ENCODE measurements at places on chromosomes 7 and 10.

GRCh38 chr10:63899673-63900300 lies 378.6 kb downstream of the REEP3 start:
- DNase-seq: no peak

DNA sequence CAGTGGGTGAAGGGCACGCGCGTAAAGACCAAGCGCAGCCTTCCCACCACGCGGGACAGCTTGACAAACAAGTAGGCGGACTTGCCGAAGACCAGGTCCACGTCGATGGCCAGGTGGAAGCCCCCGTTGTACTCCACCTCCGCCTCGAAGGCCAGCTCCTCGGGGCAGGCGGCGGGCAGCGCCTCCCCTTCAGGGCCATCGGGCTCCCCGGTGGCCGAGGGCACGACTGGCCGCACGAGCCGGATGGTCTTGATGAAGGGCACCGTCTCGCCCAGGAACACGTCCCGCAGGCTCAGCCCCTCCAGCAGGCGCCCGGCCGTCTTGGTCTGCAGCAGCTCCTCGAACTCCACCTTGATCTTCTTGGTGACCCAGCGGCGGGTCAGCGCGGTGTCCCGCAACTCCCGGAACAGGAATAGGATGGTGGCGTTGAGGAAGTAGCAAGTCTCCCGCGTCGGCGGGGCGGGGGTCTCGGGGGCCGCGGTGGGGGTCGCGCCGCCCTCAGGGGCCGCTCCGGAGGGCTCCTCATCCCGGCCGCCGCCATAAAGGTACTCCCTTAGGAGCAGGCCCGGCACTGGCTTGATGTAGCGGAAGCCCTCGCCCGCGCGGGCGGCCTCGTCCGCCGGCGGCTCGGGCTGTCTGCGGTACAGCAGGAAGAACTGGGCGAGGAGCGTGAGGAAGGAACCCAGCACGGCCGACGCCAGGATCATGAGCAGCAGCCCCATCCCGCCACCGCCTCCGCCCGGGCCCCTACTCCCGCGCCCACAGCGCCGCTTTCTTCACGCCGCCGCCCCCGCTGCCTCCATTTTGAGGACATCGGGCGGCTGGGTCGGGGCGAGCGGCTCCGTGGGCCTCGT lies 507 bp downstream of the PDZD8 start:
- DNase-seq: peak; percentile 25

DNA sequence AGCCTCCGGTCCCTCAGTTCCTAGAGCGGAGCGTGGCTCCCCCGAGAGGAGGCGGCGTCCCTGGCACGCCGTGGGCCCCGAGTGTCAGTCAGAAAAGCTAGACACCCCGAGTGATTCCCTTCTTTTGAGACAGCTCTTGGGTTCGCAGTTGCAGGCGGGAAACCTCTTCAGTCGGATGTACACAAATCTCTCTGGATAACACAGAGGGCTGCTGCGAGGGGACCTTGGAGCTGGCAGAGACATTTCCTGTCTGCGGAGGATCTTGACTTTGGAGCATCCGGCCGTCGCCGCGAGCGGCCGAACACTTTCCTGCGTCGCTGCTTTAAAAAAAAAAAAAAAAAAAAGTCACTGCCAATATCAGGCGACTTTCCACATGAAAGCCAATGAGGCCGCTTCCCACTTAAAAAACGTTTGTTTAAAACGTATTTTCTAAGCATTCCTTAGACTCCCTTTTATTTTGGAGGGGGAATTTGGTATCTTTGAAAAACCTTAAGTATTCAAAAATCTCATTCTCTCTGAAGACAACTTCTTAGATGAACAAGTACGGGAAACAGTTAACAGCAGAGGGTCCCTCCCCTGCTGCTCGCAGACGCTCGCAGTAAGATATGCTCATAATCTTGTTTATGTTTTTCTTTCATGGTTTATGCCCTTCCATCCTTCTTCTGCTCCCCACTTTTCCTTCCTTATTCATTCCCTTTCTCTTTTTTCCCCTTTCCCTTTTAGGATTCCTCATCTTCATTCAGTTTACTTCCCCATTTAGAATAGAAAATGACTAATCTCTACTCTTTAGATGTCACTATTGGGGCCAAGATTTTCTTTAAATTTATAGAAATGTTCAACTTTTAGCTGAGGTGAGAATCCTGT lies 10.0 kb downstream of the HHEX start:
- no peak for DNase-seq

GRCh38 chr7:155313096-155313495 lies 15.4 kb downstream of the INSIG1 start:
- DNase-seq: no peak

- no peak for DNase-seq
These were observed 5.8 kb downstream of the UNC5B start for GRCh38 chr10:71218046-71218650.

DNA sequence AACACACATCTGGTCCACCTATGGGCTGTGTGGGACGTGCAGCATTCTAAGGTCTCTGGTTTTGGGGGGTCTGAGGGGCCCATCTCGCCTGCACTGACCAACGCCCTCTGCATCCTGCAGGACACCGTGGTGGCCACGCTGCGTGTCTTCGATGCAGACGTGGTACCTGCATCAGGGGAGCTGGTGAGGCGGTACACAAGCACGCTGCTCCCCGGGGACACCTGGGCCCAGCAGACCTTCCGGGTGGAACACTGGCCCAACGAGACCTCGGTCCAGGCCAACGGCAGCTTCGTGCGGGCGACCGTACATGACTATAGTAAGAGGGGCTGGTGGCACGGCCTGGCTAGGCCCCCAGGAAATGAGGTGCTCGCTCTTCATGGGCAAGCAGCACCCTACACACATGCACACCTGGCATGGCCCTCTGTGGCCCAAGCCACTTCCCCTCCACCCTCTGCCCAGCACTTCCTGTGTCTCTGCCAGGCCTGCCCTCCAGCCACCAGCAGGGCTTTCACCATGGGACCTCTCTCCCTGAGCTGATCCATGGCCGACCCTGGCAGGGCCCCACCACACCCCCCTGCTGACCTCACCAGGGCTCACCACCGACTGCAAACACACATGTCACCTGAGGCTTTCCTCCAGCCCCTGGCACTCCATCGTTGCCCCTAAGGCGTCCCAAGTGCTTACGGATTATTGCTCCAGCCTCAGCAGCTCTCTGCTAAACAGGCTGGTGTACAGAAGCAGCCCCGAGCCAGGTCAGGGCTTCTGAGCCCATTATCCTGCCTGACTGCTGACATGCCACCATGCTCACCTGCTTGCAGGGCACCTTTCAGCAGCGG lies 29.6 kb downstream of the RET start:
- no peak for DNase-seq

DNA sequence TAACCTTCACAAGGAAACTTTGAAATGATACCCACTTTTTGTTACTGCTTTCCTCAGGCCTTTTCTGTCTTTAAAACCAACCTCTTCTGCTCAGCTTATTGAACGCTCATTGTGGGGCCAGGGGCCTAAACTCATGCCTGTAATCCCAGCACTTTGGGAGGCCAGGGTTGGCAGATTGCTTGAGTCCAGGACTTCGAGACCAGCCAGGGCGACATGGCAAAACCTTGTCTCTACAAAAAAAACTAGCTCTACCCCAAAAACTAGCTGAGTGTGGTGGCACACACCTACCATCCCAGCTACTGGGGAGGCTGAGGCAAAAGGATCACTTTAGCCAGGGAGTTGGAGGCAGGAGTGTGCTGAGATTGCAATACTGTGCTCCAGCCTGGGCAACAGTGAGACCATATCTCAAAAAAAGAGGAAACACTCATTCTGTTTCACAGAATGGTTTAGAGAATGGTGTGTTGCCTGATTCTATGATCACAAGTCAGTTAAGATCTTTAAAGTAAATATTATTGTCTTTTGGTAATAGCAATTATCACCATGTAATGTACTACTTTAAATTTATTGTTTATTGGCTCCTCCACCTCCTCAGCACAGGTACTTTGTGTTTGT lies 51.1 kb downstream of the KCTD7 start:
- no peak for DNase-seq

- DNase-seq: no peak
These were observed 8.9 kb upstream of the CUBN start for GRCh38 chr10:17138460-17139042.

Data from stimulated activated CD8-positive, alpha-beta memory T cell treated with anti-CD3 and anti-CD28 coated beads, Interleukin-2, amount 100 ng/mL, for 1 hour (primary cell).